Activated naive CD4-positive, alpha-beta T cell treated with anti-CD3 and anti-CD28 coated beads, Interleukin-2, amount 50 U/mL, for 16 hours (primary cell): ENCODE measurements at places on chromosomes 13 and 19.

GRCh38 chr19:44202974-44203373 lies 9.4 kb upstream of the ZNF227 start:
- no peak for DNase-seq

DNA sequence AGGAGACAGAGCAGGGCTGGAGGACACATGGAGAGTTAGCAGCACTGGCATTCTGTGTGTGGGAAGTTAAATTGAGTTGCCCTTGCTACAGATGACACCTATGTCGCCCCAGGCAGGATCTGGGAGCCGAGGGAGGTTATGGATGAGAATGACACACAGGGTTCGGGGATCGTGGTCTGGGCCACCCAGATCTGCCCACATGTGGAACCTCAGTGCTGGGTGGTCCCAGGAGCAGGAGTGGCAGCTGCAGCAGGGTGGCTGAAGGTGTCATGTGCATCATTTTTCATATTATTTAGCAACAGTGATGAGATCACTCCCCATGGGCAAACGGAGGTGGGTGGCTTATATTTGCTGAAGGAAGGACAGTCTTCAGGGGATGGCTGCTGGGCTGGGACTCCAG lies 3.2 kb downstream of the IL17D start:
- DNase-seq = no peak

GRCh38 chr19:19059018-19059836 lies 4.6 kb upstream of the SLC25A42 start:
- no peak for DNase-seq

DNA sequence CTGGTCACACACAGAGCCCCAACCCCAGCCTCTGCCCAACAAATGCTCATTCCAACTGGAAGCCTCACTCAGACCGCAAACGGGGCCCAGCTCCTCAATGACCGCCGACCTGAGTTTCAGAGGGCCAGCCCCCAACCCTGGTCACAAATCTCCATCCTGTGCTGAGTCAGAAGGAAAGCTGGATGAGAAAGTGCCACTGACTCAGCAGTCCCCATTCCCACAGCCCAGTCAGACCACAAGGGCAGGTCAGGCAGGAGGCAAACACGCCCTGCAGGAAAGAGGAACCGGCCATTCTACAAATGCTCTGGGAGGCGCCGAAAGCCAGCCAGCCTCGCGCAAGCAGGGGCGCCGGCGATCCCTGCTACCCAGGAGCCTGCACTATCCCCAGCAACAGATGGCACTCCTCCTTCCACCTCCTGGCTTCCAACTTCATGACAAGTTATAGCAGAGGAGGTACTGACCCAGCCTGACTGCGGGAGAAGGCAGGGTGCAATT lies 14.1 kb upstream of the PRKD2 start:
- no peak for DNase-seq

DNA sequence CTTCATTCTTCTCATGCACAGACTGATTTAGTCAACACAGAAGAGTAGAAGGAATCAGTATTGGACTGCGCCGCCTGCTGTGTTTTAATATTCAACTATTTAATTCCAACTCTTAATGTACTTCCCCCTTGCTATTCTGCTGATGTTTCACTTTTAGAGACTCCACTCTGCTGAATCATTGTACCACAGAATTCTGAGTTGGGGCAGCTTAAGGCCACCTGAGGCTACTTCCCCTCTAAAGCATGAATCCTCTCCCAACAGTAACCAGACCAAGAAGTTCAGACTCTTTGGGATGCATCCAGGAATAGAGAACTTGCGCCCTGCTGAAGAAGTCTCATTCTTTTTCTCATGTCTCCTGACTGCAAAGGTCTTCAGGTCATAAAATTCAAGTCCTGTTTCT lies 708.8 kb downstream of the UQCRFS1 start:
- DNase-seq = no peak

- no peak for DNase-seq
Observed at GRCh38 chr19:16111909-16112752, 442 bp downstream of the RAB8A start.

DNA sequence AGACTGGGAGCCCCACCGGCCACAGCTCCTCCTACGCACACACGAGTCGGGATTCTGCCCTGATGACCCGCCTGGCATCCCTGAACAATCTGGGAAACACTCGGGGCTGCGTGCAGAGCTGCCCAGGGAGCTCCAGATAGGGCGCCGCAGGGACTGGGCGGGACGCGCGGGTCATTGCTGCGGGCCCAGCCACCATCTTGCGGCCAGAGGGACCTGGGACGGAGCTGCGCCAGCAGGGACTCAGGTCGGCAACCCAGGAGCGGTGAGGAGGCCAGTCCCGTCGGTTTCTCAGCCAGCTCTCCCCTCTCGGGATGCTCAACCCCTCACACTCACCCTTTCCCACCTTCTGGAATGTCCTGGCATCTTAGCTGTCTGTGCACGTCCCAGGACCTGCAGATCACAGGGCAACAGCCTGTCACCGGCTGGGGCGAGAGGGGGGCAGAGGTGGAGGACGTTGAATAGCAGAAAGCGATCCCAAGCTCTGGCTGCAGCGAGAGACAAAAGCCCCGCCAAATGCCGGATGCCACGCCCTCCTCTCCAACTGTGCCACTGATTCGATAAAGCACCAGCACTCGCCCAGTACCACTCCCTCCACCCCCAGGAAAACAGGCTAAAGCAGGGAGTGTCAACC lies 20.4 kb upstream of the ZNF91 start:
- DNase-seq = no peak

GRCh38 chr19:44875666-44876451 lies 15.2 kb upstream of the TOMM40 start:
- no peak for DNase-seq

- no peak for DNase-seq
Observed at GRCh38 chr13:37806666-37807065, 62.9 kb downstream of the TRPC4 start.

DNA sequence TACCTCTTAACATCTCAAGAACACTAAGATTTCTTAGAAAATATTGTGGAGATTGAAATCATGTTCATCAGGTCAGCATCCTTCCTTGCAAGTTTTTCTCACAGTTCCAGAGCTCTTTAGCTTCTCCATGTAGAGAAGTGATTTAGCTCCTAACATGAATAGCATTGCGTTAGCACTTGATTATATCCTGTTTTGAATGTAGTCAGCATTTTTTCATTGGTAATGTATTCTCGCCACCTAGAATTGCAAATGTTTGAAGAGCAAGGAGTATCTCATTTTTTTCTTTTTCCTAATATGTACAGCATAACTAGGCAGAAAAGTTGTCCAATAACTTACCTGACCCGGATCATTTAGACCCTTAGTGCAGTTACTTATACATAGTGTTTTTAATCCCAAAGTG lies 6.6 kb downstream of the ZNF470 start:
- DNase-seq = no peak

- DNase-seq = no peak
Observed at GRCh38 chr13:111561091-111561781, 240.8 kb downstream of the TEX29 start.

- DNase-seq = no peak
Observed at GRCh38 chr13:49810567-49811526, 18.4 kb upstream of the KPNA3 start.

- no peak for DNase-seq
Observed at GRCh38 chr19:41323023-41323422, 13.1 kb downstream of the CCDC97 start.

DNA sequence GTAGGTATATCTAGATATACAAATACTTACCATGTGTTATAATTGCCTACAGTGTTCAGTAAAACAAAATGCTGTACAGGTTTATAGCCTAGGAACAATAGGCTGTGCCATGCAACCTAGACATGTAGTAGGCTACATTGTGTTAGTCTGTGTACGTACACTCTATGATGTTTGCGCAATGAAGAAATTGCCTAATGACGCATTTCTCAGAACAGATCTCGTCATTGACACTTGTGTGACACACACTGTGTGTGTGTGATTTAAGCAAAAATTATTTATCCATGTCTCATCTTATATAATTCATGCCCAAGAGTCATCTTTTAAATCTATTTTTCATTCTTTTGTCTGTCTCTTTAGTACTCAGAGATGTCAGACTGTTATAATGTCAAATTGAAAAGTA lies 1888.8 kb upstream of the PCDH20 start:
- DNase-seq = no peak

GRCh38 chr13:33303855-33304597 lies 18.5 kb upstream of the STARD13 start:
- DNase-seq = no peak

GRCh38 chr19:37227996-37228395 lies 10.0 kb downstream of the ZNF383 start:
- DNase-seq = peak; percentile 16

DNA sequence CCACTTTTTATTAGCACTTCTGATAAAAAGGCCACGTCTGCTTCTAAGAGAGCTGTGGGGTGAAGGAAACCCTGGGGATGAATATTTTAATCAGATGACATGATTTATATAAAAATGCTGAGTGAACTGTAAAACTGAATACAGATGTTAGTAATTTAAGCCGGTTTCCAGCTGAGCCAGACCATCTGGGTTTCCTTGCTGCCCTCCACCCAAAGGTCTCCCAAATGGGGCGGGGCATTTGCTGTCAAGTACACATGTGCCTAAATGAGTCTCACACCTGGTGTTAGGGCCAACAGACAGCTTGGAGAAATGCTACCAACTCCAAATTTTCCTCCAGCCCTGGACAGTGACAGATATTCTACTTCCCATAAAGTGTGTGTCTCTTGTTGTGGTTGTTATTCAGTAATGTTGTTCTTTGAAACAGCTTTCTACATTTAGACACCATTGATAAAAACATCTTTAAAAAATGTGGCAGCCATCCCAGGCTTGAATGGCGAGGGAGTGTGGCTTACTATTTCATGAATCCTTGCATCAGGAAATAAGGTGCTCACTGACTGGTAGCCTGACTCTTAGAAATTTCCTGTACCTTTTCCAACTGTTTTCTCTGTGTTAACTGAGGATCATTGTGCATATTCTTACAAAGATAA lies 350.4 kb downstream of the MTUS2 start:
- no peak for DNase-seq

GRCh38 chr13:77548594-77548993 lies 13.1 kb downstream of the SCEL start:
- DNase-seq = no peak

DNA sequence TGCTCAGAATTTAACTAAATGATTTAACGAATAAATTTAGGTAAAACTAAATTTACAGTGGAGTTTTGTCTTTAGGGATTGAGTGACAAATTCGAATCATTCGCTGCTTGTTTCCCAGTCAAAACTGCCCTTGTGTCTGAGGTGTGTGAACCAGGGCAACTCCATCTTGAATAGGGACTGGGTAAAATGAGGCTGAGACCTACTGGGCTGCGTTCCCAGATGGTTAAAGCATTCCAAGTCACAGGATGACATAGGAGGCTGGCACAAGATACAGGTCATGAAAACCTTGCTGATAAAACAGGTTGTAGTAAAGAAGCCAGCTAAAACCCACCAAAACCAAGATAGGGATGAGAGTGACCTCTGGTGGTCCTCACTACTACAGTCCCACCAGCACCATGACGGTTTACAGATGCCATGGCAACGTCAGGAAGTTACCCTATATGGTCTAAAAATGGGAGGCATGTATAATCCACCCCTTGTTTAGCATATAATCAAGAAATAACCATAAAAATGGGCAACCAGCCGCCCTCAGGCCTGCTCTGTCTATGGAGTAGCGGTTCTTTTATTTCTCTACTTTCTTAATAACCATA lies 10.2 kb upstream of the ANKRD10 start:
- DNase-seq = no peak

DNA sequence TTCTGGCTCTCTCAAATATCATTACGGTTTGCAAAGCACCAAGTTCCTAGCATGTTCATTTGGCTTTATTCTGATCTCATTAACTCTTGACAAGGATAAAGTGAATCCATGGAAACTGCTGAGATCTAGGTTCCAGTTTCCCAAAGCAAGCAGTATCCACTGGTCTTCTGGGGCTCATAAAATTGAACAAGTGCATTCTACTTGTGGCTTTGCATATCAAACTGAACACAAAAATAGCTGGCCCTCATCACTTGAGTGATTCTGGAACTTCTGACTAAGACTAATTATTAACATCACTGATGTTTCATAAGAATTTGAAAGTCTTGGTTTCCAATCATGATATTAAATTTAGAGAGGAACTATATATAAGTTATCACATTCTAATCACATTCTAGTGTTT lies 6.3 kb upstream of the KCTD12 start:
- no peak for DNase-seq

GRCh38 chr13:101486708-101487437 lies 34.4 kb downstream of the ITGBL1 start:
- no peak for DNase-seq

- DNase-seq = no peak
Observed at GRCh38 chr13:106382534-106382933, 152.9 kb downstream of the EFNB2 start.

GRCh38 chr19:32041681-32042292 lies 303.6 kb upstream of the ZNF507 start:
- DNase-seq = no peak

DNA sequence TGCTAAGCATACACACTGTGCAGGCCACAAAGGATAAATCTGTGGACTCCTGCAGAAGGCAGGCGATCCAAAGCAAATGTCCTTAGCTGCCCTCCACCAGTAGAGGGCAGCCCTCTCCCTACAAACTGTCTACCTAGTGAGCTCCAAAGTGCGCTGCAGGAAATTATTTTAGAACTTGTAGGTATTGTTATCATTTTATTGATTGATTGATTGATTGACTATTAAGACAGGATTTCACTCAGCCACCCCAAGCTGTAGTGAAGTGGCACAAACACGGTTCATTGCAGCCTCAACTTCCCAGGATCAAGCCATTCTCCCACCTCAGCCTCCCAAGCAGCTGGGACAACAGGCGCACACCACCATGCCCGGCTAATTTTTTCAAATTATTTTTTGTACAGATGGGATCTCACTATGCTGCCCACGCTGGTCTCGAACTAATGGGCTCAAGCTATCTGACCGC lies 37.3 kb downstream of the RNF6 start:
- DNase-seq = peak; percentile 71

DNA sequence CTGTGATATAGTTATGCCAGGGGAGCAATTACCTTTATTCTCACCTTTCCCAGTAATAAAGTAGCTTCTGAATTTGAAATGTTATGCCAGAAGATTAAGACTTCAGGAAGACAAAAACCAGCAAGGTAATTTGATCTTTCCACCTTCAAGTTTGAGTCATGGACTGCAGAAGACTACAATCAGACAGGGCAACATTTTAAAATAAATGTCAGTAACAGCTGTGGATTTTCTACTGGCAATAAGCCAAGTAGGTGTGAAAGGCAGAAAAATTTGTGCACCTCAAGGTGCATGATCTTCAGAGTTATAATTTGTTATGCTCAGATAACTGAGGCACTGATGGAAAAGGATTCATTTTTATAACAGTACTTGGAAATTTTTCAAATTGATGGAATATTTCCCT lies 54.9 kb downstream of the SLITRK1 start:
- no peak for DNase-seq

- no peak for DNase-seq
Observed at GRCh38 chr13:48559638-48560320, 26.9 kb upstream of the RCBTB2 start.
